ENCODE measurements at places on chromosomes 3 and 15. TPM values are rescaled to one million over a fixed set of nuclear protein-coding genes. Genes with fewer than 3 reads are reported as not detected.
A peak's percentile ranks its signal among the peaks of the same experiment; 100 is the strongest.

Gene FXR1
- 88.5 TPM for total RNA-seq

Gene UCN2
- total RNA-seq = not detected

DNA sequence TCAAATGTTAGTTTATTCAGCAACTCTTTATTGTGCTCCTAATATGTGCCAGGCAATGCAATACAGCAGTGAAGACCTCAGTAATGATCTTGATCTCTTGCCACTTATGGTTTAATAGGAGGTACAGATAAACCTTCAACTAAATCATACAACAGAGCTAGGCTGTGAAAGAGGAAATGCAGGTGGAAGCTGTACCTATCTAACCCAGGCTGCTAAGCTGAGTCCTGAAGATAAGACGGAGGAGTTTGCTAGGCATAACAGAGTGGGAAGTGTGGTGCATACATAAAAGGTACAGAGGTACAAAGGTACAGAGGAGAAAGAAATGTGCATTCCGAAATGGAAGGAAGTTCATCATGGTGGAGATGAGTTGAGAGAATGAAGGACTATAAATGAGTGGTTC, 35.0 kb downstream of the KBTBD8 start:
- H3K27ac ChIP-seq = no peak overlapping the region
- H3K36me3 ChIP-seq = no peaks in the 10 kb centered on the region
- H3K4me3 ChIP-seq = no peak overlapping the region
- DNase-seq = no peak
- no peaks in the 10 kb centered on the region for H3K4me1 ChIP-seq
- no peaks in the 10 kb centered on the region for H3K27me3 ChIP-seq

GRCh38 chr15:86608461-86609205, 529.0 kb downstream of the AGBL1 start:
- no peak overlapping the region for H3K4me3 ChIP-seq
- no peak for DNase-seq
- no peak overlapping the region for H3K27ac ChIP-seq
- no peaks in the 10 kb centered on the region for H3K27me3 ChIP-seq
- H3K36me3 ChIP-seq = no peaks in the 10 kb centered on the region

DNA sequence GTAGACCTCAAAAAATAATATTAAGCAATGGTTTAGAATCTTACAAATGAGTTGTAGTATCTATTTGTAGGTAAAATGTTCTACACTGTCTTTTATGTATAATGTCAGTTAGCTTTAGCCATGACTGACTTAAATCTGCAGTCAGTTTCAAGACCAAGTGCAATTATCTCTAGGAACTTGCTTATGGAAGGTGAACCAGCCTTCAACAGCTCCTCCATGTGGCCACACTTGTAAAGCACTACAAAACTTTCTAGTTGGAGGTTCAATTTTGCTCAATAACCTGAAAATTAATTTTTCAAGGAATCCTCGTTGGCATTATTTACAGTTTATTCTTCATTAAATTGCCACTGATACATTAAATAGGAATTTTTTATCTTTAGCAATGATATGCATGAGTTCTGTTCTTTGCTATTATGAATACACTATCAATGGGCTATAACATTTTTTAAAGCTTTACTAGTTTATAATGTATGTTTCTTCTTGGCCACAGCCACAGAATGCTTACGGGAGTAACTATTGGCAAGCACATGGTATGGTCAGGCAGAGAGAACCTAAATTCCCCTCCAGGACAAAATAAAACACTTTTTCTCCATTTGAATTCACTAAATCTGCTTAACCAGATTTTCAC, 315.3 kb upstream of the UBE2E2 start:
- DNase-seq = no peak
- no peak overlapping the region for H3K27ac ChIP-seq
- H3K4me3 ChIP-seq = no peak overlapping the region
- H3K36me3 ChIP-seq = no peaks in the 10 kb centered on the region
- H3K4me1 ChIP-seq = no peaks in the 10 kb centered on the region

GRCh38 chr3:128054367-128054766, 2.1 kb downstream of the SEC61A1 start:
- H3K4me3 ChIP-seq = peak overlapping the region; percentile 88
- H3K27me3 ChIP-seq = no peaks in the 10 kb centered on the region
- peaks cover 46% of the 10 kb centered on the region for H3K36me3 ChIP-seq
- peaks cover 42% of the 10 kb centered on the region for H3K4me1 ChIP-seq
- DNase-seq = no peak

- no peaks in the 10 kb centered on the region for H3K36me3 ChIP-seq
- H3K27ac ChIP-seq = no peak overlapping the region
- no peak overlapping the region for H3K4me3 ChIP-seq
- DNase-seq = no peak
- peaks cover 4% of the 10 kb centered on the region for H3K4me1 ChIP-seq
Measured at GRCh38 chr3:11548721-11549131, 95.0 kb downstream of the VGLL4 start.

- H3K4me1 ChIP-seq = no peaks in the 10 kb centered on the region
- H3K36me3 ChIP-seq = no peaks in the 10 kb centered on the region
- DNase-seq = no peak
Measured at GRCh38 chr3:46027021-46027705, at the start of gene XCR1. TSS of gene XCR1 (minus strand) at chr3:46027483. CDS start at chr3:46021947, 5,536 bp downstream.

- no peaks in the 10 kb centered on the region for H3K36me3 ChIP-seq
- H3K4me3 ChIP-seq = no peak overlapping the region
- no peak for DNase-seq
- peaks cover 11% of the 10 kb centered on the region for H3K4me1 ChIP-seq
Measured at GRCh38 chr3:15899388-15899787, 101.6 kb upstream of the ANKRD28 start.

DNA sequence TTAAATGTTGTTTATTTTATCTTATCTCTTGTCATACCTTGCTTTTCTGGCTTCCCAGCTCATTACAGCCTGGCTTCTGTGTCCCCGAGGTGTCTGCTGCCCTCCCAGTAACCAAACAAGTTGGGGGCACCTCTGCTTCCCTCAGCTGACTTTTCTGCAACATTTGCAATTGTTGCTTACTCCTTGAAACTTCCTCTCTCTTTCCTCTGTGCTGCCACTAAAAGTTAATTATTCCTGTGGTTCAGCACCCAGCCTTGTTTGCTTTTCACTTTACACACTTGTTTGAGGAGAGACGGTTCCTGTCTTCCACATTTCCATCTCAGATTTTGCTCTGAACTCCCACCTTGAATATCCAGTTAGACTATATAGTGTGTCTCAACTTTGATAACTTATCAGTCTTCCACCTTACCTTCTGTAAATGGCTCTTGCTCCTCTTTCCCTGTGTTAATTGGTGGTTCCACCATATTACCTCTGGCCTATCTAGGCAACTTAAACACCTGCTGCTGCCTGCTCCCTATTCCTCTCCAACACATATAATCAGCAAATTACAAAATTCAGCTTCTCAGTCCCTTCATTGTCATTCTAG, 21.6 kb downstream of the MCTP2 start:
- no peak overlapping the region for H3K4me3 ChIP-seq
- H3K36me3 ChIP-seq = no peaks in the 10 kb centered on the region
- no peaks in the 10 kb centered on the region for H3K4me1 ChIP-seq
- no peak overlapping the region for H3K27ac ChIP-seq
- no peaks in the 10 kb centered on the region for H3K27me3 ChIP-seq

GRCh38 chr3:184180165-184180564, 5.5 kb downstream of the AP2M1 start:
- no peaks in the 10 kb centered on the region for H3K27me3 ChIP-seq
- H3K4me1 ChIP-seq = peaks cover 16% of the 10 kb centered on the region
- peaks cover 23% of the 10 kb centered on the region for H3K36me3 ChIP-seq

Measured in right lobe of liver (tissue), 6 donors.